ENCODE measurements at places on chromosomes 3 and 15. TPM values are rescaled to one million over a fixed set of nuclear protein-coding genes. Genes with fewer than 3 reads are reported as not detected.

NR1I2 gene
- under 0.01 TPM for total RNA-seq

PFKFB4 gene
- 4.9 TPM for total RNA-seq

BDH1 gene
- total RNA-seq: 2.0 TPM

ECE2 gene
- not detected for total RNA-seq

GASK1A gene
- 0.26 TPM for total RNA-seq

GOLGA8T gene
- 0.17 TPM for total RNA-seq

ARRDC4 gene
- total RNA-seq: 7.7 TPM

SUCNR1 gene
- total RNA-seq: not detected

BFSP2 gene
- not detected for total RNA-seq

NEIL1 gene
- 6.3 TPM for total RNA-seq

ARPIN gene
- total RNA-seq: 11.3 TPM

CYP11A1 gene
- total RNA-seq: 0.79 TPM

C3orf52 gene
- total RNA-seq: 2.0 TPM

DET1 gene
- 3.6 TPM for total RNA-seq

CADPS gene
- 19.2 TPM for total RNA-seq

DLL4 gene
- total RNA-seq: 0.16 TPM

CFAP100 gene
- total RNA-seq: not detected

SORD gene
- 4.6 TPM for total RNA-seq

NTRK3 gene
- not detected for total RNA-seq

PLSCR5 gene
- not detected for total RNA-seq

COX17 gene
- total RNA-seq: 17.4 TPM

CAMP gene
- total RNA-seq: not detected

CMTM8 gene
- 0.09 TPM for total RNA-seq

RAB6B gene
- 0.52 TPM for total RNA-seq

CEP97 gene
- total RNA-seq: 10.1 TPM

PIF1 gene
- 4.3 TPM for total RNA-seq

MORC1 gene
- not detected for total RNA-seq

CHRNA3 gene
- total RNA-seq: under 0.01 TPM

RPUSD2 gene
- 10.9 TPM for total RNA-seq

TMEM40 gene
- not detected for total RNA-seq

ADCY5 gene
- 0.16 TPM for total RNA-seq

SECISBP2L gene
- 17.8 TPM for total RNA-seq

CCDC39 gene
- total RNA-seq: 0.52 TPM

IGF2BP2 gene
- total RNA-seq: 18.6 TPM

GJD2 gene
- not detected for total RNA-seq

TNFAIP8L3 gene
- 80.4 TPM for total RNA-seq

ERICH6 gene
- 0.17 TPM for total RNA-seq

ONECUT1 gene
- not detected for total RNA-seq

Measured in bronchial smooth muscle cell (primary cell).